ENCODE measurements at places on chromosomes 3 and 15.

- no peak for DNase-seq
These were observed 75.5 kb downstream of the PEX5L start for GRCh38 chr3:179961071-179961702.

DNA sequence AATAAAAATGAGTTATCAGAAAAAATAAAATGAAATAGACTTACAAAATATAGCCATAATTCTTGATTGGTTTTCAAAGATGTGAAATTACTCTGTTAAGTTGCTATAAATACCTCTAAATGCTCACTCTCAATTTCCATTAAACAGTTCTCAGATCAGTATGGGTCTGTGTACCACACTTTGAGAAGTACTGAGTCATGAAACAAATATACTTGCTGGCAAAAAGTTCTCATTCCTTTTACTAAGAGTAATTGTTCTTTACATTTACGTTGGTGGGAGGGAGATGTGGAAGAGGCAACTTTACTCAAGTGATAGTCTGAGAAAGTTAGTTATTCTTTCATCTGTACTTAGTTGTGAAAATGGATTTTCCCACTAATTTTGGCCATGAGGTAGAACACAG lies 96.3 kb downstream of the ZNF385D start:
- DNase-seq = no peak

GRCh38 chr3:107847791-107848190 lies 243.0 kb downstream of the CD47 start:
- no peak for DNase-seq

DNA sequence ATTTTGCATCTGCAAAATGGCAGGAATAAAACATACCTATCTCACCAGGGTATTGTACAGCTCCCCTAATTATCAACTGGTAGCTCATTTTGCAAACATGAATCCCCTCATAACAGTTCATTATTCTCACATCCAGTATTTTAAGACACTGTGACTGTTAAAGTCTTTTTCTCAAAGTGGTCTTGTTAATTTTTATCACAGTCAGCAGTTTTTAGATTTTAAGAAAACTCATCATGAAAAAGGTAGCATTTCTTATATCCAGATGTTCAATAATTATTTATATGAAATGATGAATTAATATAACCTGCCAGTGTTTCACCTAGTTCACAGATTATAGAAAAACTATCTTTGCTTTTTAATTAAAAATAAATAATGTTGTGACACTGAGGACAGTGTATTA lies 354.9 kb upstream of the ARL6 start:
- DNase-seq = no peak

DNA sequence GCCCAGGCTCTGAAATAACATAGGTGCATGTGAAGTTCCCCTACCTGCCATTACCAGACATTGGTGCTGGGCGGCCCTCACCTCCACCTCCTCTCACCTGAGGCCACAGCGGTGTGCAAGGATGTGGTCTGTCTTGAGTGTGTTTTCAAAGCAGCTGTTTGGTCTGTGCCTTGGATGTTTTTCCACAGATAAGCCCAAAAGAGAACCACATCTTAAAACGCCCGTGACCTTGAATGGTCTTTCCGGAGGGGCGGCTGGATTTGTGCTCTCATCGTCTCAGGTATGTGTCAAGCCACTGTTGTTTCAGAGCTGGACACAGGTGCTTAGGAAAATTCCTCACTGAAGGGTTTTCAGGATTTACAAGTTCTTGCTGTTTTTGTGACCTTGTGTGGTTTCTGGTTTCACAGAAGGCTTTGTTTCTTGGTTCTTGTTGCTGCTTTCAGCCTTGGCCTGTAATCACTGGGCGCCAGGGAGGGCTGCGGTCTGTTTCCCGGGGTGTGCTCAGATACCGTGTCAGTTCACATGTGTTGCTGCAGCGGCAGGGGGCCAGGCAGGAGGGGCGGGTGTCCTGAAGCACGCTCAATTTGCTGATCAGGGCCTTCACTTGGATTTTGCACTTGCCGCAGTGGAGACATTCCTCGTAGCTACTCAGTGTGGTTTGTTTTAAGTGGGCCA lies 128.4 kb downstream of the IGF1R start:
- no peak for DNase-seq

GRCh38 chr15:57183614-57184344 lies 192.5 kb upstream of the CGNL1 start:
- DNase-seq = no peak

DNA sequence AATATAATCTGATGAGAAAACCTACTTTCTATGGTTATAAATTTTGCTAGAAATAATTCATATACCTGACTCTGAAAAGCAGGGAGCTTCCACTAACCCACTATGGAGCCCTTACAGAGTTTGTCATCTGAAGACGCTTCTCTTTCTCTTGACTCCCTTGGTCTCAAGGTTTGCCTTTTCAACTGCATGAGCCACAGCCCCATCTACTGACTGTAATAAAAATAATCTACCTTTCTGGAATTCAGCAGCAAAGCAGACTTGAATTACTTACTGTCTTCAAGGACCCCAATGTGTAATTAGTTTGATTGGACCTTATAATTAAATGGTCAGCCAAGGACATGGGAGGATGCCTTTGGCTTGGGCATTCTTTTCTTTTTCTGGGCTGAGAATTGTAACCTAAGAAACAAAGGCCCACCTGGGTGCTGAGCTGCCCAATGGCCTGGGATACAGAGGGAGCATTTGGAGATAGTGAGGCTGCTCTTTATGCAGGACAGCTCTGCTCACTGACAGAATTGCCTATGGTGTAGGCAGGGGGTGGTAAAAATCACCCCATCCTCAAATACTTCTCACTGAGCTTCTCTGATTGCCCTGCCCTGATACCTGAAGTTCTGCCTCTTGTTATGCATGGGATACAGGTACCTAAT lies 178.6 kb upstream of the TRIM42 start:
- no peak for DNase-seq

GRCh38 chr3:177356952-177357351 lies 159.7 kb upstream of the TBL1XR1 start:
- no peak for DNase-seq

DNA sequence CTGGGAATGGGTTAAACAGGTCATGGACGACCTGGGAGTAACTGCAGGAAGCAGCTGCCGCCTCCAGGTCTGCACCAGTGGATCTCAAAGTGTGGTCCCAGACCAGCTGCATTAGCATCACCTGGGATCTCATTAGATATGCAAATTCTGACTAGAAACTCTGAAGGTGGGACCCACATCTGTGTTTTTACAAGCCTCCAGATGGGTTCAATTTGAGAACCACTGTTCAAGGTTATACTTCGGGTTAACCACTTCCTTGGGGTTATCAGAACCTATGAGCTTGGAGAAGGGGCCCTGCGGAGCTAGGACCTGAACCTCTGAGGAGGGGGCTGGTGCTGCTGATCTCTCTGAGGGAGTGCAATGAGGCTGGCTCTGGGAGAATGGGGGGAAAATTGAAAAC lies 324.8 kb upstream of the CTDSPL start:
- DNase-seq = no peak

DNA sequence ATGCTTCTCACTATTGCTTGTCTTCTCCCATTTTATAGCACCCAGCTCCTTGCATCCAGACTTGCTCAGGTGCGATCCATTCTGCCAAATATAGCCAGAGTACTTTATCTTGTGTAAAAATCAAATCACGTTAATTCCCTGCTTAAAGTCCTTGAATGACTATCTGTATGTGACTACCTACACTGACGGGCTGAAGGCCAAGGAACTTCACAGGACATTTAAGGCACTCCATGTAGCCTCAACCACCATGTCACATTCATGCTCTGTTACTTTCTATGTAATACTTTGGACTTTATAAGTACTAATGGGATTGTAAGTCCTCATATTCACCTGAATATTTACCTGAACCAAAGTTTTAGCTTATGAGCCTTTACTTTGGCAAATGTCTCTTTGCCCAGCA lies 489.9 kb downstream of the MECOM start:
- no peak for DNase-seq

DNA sequence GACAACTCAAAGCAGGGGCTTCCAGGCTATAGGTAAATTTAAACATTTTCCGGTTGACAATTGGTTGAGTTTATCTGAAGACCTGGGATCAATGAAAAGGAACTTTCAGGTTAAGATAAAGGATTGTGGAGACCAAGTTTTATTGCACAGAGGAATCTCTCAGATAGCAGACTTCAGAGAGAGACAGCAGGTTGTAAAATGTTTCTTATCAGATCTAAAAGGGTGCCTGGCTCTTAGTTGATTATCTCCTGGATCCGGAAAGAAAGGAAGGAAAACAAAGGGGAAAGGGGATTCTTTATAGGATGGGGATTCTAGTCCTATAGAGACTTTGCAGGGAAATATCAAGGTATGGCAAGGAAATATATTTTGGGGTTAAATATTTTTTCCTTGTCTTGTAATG lies 951.3 kb upstream of the SEMA6D start:
- DNase-seq = no peak

DNA sequence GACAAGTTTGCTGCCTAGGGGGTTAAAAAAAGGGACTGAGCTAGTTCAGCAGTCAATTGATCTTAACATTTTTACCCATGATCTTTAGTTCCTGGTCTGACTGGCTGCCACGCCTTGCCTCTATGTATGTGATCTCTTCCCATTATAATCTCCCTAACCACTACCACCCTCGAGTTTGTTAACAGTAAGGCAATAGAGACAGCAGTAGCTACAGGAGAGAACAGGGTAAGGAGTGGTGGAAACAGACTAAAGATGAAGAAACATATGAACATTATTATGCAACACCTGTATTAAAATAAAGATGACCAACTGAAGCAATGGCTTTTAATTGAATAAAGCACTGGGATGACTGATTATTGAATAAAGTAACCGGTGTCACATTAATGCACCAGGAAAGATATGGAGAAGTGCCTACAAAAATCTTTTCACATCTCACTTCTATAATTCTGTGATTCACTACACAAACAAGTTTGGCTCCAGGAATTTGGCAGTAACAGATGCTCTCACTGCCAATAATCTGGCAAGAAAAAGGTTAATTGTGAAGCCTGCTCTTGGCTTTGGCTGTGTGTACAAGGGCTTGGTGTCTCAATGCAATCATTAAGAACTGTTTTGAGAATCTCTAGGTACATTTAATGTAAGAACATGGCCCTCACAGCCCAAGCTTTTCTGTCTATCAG lies 95.7 kb downstream of the HHLA2 start:
- DNase-seq = no peak

- DNase-seq = no peak
These were observed 999.5 kb downstream of the TUSC7 start for GRCh38 chr3:117709108-117709507.

DNA sequence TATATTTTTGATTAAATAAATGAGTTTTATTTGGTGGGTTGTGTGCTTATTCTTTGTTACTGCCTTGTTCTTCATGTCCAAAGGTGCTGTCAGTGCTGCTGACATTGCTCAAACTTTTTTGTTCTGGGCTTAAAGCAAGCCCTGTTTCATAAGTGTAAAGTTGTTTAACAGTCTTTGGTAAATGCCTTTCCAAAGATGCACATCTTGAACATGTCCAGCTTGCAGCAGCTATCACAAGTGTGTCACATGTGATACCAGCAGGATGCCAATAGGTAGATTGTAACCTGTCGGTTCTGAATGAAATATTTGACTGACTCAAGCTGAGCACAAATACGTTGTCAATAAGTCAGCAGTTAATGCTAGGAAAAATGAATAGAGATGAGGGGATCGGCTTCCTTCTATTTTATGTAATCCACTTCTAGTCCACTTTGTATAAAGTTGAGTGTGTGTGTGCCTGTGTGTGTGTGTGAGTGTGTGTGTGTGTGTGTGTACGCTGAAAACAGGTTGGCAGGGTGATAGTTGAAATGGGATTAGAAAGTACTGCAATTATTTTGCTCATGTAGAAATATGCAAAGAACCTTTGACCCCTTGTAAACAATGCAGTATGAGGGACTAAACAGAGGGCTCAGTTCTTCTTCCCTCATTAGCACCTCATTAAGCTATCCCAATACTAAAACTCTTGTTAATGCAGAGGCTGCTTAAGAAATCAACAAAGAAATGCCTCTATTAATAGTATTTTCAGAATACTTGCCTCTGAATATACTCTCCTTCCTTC lies 986.5 kb downstream of the TUSC7 start:
- no peak for DNase-seq

GRCh38 chr3:31102196-31102879 lies 207.9 kb upstream of the GADL1 start:
- no peak for DNase-seq

DNA sequence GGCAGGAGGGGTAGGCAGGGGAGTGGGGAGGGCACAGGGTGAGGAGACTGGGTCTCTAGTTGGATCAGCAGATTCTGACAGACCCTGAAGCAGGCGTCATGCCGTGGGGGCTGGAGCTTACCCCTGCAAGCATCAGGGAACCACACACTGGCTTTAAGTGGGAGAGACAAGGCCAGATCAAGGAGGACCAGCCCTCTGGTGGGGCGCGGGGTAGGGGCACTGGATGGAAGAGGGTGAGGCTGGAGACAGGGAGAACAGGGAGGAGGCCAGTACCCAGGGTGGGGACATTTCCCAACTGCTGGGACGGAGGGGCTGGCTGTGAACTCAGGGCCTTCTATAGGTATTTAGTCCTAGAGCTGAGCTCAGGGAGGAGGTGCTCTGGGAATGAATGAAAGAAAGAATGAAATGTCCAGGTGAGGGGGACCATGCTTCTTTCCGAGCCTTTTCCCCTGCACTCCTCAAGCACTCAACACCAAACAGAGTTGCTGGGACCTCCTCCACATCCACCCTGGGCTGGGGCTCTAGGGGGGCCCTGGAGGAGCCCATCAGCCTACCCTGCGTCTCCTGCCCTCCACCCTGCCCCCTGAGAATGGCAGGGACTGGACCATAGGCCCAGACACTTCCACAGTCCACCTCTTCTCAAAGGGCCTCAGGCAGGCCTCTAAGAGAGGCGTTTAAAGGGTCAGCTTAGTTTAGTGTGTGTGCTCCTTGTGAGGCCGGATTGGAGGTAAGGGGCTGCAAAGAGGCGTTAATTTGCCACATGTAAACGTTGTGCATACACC lies 49.0 kb upstream of the FGD5 start:
- DNase-seq = no peak

Data from activated CD4-positive, alpha-beta T cell treated with anti-CD3 and anti-CD28 coated beads, Interleukin-2, amount 50 U/mL, for 4 hours (primary cell).